ENCODE measurements at places on chromosomes 6 and 20. TPM values are rescaled to one million over a fixed set of nuclear protein-coding genes. Genes with fewer than 3 reads are reported as not detected.

Gene STX11
- total RNA-seq, result 6.8 TPM

- DNase-seq, result no peak
Observed at GRCh38 chr6:149084026-149084425, 233.5 kb upstream of the TAB2 start.

- peak; percentile 73 for DNase-seq
Observed at GRCh38 chr20:50611128-50611810, 80.1 kb downstream of the RIPOR3 start.

GRCh38 chr6:139029470-139030227 is 1.1 kb downstream of the ABRACL start:
- DNase-seq, result peak; percentile 89

- DNase-seq, result no peak
Observed at GRCh38 chr6:111661541-111662061, 55.9 kb upstream of the TRAF3IP2 start.
